ENCODE measurements at places on chromosomes 2 and 18. TPM values are rescaled to one million over a fixed set of nuclear protein-coding genes. Genes with fewer than 3 reads are reported as not detected.

DNA sequence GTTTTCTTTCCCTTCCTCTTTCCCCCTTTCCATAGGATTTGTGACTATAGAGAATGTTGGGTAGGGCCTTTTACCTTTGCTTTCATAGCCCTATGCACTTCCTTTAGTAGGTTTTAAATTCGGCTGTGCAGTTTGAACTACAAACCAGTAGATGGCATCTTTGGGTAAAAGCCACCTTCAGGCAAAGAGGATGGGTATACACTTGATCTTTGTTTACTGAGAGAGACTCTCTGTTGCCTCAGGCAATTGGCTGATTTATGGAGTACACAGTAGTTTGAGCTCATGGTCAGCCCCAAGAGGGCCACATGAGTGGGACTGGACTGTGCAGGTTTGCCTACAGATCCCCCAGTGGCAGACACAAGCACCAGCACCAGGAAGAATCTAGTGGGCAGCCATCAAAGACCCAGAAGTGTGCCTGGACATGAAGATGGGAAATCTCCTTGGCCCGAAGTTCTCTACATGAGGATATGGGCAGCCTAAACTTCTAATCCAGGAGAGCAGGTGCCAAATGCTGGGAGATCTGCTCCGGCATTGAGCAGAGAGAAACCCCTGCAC is 1304.3 kb upstream of the DDX18 start:
- DNase-seq: no peak

- no peak for DNase-seq
Measured at GRCh38 chr2:46329803-46330775, 32.9 kb downstream of the EPAS1 start.

GRCh38 chr2:16043192-16043591 is 102.8 kb downstream of the MYCN start:
- no peak for DNase-seq

DNA sequence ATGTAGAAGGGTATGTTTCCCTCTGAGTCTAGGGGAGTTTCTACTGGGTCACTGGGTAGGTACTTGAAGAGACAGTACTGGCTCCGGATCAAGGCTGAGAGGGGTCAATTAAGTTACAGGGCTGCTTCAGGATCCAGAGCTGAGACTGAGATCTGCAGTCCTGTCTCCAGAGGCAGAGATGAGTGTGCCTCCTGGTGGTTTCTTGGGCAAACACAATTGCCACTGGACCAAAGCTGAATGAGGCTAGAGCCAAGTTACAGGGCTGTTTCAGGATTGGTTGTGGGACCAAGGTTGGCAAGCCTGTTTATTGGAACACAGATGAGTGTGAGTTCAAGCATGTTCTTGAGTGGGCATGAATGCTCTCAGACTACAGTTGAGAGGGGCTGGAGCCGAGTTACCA is 157.9 kb downstream of the ADCYAP1 start:
- DNase-seq: no peak

GRCh38 chr2:134739879-134740301 is 21.1 kb upstream of the TMEM163 start:
- no peak for DNase-seq

Gene ONECUT2
- total RNA-seq: not detected

Gene OXER1
- not detected for total RNA-seq

Measured in activated CD8-positive, alpha-beta T cell treated with anti-CD3 and anti-CD28 coated beads, Interleukin-2, amount 10 ng/mL, durations not matched to agents 7 days and 5 days (primary cell).